ENCODE measurements at places on chromosomes 3 and 15.

DNA sequence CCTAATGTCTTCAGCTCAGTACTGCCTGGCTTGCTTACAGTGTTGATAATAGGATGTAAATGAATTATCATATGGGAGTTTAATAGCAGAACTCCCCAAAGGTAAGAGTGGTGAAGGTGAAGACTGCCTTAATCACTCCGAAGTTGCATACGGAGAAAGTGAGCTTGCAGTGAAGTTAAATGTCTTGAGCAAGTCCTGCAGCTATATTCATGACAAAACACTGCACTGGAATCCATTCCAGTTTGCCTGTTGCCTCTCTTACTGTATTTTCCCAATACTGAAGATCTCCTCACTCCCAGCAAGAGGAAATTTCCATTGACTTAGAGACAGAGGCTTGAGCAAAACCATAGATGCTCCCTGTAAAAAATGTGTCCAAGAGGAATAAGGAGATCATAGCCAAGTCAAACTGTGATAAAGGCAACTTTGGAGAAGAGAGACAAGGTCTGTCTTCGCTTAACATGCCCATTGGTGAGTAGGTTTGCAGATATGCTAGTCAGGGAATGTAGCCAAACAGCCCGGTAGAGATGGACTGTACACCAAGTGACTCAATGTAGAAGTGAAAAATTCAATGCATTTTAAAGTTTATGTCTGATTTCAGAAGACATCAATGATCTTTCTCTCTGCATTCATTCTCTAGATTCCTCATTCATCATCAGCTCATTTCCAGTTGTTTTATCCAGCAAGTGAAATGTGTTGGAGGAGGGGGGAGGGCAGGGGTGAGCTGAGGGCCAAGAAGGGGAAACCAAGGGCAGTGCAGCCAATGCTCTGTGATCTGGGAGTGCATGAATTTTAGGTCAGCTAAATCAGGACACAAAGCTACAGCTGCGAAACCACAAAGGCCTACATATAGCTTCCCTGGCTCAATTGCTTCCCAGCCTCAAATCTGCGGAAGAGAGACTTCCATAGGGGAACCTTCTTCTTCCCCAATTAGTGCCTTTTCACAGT, 667.1 kb upstream of the NR2F2 start:
- DNase-seq = no peak

- peak; percentile 6 for DNase-seq
These were observed 132.5 kb downstream of the DOCK3 start for GRCh38 chr3:50807266-50807665.

- DNase-seq = no peak
These were observed 117.8 kb downstream of the LRIG1 start for GRCh38 chr3:66383023-66383422.

DNA sequence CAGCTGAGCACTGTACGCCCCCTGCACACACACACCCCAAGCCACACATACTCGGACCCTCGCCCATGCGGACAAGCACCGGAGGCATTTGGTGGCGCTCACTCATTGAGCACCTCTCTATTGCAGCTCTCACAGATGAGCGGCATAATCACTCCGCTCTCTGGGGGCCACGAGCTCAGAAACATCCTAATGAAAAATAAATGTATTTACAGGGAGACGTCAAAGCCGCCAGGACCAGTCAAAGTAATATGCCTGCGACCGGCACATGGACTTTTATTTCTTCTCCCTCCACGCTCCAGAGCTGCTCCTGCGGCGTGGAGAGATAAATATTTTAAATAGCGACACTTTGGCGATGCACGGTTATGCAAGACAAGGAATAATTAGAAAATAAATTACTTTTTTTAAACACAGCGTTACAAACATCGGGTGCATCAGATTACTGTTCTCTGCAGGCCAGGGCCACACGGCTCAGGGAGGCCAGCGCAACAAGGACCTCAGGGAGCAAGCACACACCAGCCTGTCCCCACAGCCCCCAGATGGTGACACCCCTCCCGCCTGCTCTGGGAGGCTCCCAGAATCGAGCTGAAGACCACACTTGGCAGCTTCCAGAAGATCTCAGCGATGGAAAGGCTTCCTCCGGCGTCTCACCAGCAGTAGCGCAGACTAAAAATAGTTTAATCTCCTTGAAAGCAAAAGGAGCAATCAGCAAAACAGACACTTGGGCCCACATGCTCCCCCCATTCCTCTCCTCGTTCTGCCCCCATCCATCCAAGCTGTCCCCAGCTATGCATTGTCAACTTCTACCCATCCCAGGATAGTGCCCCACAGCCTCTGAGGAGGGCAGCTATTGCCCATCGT, 48.0 kb downstream of the CACNA2D2 start:
- no peak for DNase-seq

GRCh38 chr3:25419251-25419650, 8.8 kb upstream of the RARB start:
- DNase-seq = no peak

GRCh38 chr15:73318463-73319351, 50.1 kb downstream of the HCN4 start:
- no peak for DNase-seq

DNA sequence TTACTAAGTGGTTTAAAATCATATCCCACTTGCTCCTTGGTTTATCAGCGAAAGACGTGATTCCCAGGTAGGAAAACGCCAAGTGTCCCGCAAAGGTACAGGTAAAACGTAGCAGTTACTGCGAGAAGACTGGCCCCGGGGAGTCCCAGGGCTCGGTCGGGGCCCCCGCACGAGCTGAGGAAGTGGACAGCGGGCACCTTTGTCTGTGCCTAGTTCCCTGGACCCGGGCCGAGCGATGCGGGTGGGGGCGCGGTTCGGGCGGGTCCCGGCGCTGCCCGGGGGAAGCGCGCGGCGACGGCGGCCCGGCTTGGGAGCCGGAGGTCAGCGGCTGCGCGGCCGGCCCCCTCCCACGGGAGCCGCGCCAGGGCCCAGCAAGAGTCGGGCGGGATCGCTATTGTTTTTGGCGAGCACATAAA, 864 bp upstream of the NEO1 start:
- no peak for DNase-seq

GRCh38 chr3:197761784-197762183, 12.1 kb downstream of the FYTTD1 start:
- no peak for DNase-seq

GRCh38 chr15:59295261-59296001, 77.2 kb downstream of the MYO1E start:
- DNase-seq = peak; percentile 47

GRCh38 chr3:60809857-60810610, 441.2 kb downstream of the FHIT start:
- DNase-seq = no peak

DNA sequence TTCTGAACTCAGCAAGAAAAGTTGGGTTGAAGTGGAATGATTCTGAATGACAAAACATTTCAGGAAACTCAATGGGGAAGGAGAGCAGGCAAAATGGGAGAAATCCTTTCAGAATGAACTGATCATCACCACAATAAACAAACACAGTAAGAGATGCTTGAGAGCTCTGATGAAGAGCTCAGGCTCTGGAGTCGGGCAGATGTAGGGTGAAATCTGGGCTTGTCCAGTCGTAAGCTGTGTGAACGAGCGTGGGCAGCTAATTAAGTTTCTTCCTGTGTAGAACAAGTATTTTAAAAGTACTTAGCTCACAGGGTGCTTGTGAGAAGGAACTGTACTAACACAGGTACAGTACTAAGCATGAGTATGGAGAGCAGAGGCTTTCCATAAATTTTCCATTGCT, 406.2 kb downstream of the FOXP1 start:
- no peak for DNase-seq

DNA sequence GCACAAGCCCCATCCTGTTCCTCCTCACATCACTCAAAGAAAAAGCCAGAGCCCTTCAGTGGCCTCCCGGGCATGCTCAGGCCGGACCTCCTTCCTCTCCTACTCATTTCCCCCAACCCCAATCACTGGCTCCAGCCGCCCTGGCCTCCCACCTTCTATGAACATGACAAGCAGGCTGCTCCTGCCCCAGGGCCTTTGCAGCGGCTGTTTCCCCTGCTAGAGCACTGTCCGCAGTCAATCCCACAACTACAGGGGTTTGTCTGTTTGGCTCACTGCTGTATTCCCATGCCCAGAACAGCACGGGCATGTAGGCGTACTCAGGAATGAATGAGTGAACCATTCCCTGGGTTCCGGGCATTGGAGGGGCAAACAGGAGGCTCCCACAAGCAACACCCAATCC, 139.8 kb upstream of the PRR20G start:
- no peak for DNase-seq

- no peak for DNase-seq
These were observed 1.7 kb downstream of the NT5DC2 start for GRCh38 chr3:52531860-52532516.

GRCh38 chr15:92620991-92621390, 34.6 kb downstream of the FAM174B start:
- no peak for DNase-seq

DNA sequence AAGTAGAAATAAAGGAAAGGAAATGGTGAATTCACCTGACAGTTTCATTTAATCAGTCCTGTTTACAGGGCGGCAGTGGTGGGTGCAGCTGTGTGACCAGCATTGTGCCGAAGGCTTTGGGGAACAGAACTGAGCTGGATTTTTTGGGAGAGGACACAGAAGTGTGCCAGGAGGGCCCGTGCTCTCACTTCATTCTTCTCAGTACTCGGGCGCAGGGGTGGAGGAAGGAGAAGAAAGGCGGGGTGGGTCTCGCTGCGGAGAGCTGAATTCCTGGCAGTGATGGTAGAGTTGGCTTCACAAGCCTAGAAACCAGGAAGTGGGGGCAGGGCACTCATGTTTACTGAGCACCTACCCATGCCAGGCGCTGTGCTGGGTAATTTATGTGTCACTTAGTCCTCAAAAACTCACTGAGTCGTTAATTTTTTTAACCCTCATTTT, 64.6 kb downstream of the CRTC3 start:
- peak; percentile 17 for DNase-seq

- no peak for DNase-seq
These were observed 683.8 kb upstream of the NR2F2 start for GRCh38 chr15:95646484-95647273.

DNA sequence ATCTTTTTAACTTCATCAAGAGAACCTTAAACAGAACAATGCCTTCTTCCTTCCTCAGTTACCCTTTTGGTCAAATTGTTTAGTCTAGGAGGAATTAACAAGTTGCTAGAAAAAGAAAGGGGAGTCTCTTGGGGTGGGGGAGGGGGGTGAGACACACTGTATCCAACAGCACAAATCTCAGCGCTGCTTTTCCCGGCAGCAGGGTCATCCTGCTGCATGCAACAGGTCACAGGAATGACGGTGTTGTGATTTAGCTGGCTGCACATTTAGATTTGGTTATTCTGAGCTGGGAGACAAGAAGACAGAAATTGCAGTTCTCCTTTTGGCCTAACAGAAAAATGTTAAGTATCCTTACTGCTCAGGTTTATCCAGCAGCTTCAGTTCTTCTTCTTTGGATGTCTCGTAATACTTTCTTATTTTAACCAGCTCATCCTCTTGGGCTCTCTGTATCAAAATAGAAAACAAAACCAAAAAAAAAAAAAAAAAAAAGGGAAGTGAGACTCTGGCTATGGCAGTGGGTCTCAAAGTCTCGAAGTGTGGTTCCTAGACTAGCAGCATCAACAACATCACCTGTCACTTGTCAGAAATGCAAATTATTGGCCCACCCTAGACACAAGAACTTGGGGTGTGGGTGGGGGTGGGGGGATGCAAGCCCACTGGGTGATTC, 190.5 kb downstream of the GREM1 start:
- DNase-seq = no peak

DNA sequence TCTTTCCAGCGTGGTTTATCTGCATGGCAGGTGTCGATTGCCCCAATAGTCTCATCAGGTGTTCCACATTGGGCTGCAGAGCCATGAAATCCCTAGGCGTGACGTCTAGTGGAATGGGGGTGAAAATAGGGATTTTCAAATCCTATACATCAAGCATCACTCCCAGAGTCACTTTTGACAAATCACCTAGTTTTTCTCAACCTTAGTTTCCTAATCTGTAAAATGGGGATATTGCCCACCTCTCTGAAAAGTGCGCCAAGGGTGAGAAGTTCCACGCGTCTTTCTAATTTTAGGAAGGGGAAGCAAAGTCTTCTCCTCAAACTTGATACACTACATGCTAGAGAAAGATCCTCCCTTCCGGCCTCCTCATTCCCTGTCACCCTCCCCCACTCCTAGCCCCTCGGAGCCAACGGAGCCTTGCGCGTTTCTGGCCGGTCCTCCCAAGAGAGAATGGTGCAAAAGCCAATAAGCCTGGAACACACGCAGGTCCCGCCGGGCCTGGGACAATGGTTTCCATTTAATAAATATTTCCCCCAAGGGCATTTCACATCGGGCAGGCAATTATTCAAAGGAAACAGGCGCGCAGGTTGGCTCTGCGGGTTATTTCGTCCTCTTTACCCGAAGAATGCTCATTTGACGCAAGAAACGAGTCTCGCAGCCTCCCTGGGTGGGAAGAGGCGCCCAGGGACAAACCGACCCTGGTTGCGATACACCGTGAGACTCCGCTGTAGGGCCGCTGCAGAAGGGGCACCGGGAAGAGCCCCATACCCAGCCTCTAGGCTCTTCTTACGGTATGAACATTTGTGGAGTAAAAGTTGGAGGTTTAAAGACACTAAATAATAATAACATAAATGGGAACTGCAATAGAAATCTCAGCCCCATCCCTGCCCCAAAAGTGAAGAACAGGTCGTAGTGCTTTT, 1.2 kb upstream of the SOX14 start:
- DNase-seq = no peak

DNA sequence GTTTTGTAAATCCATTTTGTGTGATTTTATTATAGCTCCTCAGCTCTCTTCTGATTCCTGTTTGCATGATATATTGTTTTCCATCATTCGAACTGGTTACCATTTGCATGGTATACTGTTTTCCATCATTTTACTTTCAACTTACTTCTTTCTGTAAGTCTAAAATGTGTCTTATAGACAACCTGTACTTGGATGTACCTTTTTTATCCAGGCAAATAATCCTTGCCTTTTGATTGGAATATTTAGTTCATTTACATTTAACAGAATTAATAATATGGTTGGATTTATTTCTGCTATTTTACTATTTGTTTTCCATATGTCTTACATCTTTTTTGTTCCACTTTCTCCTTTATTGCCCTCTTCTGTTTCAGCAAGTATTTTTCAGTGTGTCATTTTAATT, 62.8 kb downstream of the CHD2 start:
- DNase-seq = no peak

GRCh38 chr15:25774871-25775270, 88.3 kb downstream of the ATP10A start:
- DNase-seq = no peak

DNA sequence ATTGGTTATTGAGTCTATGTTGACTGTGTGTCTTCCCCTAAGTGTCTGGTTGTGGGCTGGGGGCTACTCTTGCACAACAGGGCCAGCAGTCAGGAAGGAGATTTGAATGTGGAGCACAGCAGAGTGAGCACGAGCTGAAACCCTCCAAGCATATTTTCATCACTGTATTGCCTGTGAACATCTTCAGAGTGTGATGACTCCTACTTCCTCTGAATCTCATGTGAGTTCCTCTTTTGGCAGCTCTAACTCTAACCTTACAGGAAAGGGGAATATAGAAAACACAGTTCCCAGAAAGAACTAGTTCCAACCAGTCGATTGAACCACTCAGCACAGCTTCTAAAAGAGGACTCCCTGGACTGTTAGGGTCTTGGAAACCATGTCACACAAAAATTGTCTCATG, 211.6 kb downstream of the RAP2B start:
- no peak for DNase-seq

GRCh38 chr15:63606308-63606707, 9.1 kb downstream of the FBXL22 start:
- DNase-seq = no peak

GRCh38 chr3:5296362-5296761, 108.9 kb downstream of the EDEM1 start:
- DNase-seq = no peak

All from NCI-H1436 (cell line).